ENCODE measurements at places on chromosomes 5 and 9. TPM values are rescaled to one million over a fixed set of nuclear protein-coding genes. Genes with fewer than 3 reads are reported as not detected.

DNA sequence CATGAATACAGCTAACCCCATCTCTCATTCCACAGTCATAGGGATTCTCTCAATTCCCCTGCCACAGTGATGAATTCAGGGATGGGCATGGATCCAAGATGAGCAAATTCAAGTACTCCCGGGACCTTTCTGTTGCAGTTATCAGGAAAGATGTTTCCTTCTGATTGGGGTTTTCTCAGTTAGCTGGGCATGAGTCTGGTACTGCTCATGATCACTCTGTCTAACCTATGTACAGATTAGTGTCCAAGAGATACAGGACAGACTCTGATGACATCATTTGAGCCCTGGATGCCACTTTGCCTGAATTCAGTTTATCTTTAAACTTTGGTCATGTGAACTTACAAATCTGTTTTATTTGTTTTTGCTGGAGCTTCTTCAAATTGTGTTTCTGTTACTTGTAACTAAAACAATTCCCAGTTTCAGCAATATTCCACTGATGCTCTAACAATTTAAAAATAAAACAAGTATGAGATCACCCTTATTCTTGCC, 257.7 kb upstream of the KLF9 start:
- DNase-seq, result no peak

DNA sequence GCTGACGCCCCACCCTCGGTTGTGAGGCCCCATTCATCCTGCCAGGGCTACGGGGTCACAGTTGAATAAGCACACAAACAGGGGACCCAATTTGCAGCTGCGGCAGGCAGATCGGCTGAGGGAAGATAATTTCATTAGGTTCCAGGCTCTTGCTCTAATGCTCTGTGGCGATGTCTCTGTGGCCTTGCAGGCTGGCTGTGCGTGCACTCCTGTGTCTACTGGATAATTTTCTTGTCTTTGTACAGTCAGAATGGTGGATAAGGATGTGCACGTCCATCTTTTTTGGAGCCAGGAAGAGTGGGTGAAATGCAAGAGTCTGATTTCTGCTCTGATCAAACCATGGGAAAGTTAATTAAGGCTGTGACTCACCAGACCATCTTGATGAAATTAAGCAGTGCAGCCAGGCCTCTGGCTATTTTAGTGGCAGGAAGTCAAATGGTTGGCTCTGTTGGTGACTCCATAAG, 39.2 kb downstream of the NSG2 start:
- DNase-seq, result no peak

DNA sequence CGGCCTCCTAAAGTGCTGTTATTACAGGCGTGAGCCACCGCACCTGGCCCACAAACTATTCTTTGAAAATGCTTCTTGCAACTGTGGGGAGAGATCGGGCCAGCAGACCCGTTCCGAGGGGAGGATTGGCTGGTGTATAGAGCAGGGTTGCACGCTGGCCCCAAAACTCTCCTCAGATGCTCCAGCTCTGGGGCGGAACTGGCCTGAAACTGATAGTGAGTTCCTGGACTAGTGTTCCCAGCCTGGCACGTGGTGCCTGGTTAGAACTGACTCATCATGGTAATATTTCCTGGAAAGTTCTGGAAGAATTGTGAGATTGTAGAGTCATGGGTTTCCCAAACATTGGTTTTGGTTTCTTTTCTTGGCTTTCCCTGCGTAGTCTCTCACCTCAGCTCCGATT, 120.5 kb downstream of the FBXL7 start:
- peak; percentile 77 for DNase-seq

DNA sequence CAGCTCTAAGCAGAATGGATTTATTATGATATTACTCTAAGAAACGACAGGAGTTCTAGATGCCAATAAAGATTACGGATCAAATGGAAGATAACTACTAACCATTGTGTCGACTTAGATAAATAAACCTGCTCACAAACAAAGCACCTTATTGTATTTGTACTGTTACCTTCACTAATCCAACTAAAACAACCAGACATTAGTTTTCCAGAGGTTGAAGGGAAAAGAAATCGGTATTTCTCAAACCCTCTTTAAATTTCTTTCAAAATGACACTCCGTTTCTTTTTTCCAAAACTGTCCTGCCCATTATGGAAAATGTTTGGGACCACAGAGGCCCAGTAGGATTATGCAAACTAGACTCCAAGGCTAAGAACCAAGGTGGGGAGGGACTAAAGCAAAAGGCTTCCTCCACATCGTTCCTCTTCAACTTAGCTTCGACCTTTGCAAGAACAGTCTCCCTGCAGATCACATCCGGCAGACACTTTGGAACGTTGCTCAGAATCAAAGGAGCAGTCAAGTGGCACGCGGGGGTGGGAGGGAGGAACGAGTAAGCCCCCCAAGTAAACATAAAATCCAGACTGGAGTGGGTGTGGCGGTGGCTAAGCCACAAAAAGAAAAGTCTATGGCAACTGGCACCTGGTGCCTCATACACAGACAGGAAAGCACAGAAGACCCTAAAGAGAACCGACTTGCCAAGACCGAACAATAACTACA, 2.7 kb downstream of the MLLT3 start:
- DNase-seq, result peak; percentile 34

DNA sequence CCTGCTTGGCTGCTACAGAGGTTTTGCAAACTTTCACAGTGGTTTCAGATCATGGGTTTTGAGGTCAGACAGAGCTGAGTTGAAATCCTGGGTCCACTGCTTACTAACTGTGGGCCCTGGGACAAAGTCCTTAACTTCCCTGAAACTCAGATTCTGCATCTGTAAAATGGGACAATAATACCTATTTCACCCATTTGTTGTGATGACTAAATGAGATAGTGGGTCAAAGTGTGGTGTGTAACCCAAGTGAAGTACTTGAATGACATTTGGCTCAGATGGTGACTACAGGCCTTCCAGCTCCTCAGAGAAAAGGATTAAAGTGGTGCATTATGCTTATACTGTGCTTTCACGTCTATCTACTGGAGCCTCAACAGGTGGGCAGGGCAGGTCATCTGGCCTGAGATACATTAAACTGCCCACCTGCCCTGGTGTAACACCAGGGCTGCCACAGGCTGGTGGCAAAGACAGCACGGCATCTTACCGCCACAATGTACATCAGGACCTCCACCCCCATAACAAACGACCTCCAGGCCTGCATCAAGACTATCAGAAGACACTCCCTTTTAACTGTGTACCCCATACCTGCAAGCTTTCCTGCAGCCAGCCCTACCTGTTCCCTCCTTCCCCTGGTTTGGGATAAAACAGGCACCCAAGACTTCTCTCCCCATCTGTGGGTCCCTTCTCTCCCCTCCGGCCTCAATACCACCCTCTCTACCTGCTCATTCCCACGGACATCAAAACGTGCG, 846 bp upstream of the TRAF1 start:
- no peak for DNase-seq

DNA sequence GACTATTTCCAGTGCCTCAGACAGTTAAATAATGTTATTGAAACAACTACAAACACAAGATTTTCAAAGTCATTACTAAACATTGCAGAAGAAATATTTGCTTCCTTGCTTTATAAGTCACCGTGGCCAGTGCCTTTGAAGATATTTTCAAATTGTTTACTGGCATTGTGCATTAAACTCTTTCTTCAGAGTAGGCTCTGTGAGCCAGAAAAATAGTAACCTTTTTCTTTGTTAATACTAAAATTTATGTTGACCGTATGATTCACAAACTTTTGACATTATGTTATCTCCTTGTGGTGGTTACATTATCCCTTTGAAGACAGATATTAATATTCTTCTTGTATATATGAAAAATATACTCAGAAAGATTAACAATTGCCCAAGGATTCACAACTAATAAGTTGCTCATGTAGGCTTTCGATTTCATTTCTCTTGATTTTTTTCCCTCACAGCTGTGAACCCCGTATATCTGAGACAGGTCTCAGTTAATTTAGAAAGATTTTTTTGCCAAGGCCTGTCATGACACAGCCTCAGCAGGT, 140.1 kb downstream of the NR3C1 start:
- DNase-seq, result no peak

- no peak for DNase-seq
Observed at GRCh38 chr5:66945389-66946349, 250.9 kb downstream of the CD180 start.

GRCh38 chr5:33938881-33939280, 2.7 kb downstream of the RXFP3 start:
- no peak for DNase-seq

DNA sequence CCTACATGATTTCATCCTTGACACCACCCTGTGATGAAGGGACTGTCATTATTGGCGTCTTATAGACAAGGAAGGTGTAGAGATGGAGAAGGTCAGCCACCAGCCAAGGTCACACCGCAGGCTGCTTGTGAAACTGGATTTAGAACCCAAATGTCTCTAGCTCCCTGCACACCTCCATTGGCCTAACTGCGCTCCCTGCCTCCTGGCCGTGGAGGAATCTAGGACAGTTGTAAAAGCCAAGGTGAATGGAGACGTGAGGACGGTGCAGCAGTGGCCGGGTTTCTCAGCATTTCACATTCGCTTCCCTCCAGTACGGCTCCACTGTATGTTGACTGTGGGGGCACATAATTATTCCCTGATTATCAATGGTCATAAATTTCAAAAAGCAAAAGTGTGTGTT, 119.9 kb downstream of the NSG2 start:
- no peak for DNase-seq

DNA sequence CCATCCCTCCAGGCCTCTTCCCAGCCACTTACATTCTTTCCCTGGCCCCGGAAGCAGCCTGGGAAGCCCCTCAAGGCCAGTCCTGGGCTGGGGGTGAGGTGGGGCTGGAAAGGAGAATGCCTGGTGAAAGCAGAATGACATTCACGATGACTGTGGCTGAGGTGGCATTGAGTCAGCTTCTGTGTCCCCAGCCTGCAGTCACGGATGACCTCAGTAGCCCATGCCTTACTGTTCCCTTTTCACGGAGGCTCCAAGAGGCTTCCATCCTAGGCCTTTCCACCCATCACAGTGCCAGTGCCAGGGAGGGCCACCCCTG, 2.7 kb downstream of the PRDM12 start:
- DNase-seq, result no peak

DNA sequence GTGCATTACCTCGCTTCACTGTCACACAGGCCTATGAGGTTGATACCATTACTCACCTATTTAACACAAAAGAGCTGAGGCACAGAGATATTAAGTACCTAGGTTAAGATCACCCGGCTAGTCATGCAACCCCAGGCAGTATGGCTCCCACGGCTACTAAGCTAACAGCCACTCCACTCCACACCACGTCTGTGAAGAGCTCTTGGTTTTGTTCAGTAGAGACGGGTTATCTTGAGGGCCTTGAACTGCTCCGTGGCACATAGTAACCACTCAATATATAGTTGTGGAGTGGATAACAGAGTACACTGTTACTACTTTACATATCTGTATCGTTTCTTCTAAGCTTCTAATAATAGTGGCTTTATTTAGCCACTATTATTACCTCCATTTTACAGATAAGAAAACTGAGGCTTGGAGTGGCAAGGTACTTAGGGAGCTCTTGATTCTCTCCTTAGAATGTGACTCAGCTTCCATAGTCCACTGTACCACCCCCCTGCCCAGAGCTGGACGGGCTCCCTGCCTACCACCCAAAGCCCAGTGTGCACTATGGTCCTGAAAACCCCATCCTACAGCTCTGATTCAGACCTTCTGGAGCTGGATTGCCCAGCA, 1.0 kb upstream of the CORO2A start:
- DNase-seq, result no peak

DNA sequence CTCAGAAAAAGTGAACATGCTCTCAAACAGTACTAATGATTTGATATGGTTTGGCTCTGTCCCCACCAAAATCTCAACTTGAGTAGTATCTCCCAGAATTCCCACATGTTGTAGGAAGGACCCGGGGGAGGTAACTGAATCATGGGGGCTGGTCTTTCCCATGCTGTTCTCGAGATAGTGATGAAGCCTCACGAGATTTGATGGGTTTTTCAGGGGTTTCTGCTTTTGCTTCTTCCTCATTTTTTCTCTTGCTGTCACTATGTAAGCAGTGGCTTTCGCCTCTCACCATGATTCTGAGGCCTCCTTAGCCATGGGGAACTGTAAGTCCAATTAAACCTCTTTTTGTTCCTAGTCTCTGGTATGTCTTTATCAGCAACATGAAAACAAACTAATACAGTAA, 401.3 kb downstream of the BNC2 start:
- no peak for DNase-seq

DNA sequence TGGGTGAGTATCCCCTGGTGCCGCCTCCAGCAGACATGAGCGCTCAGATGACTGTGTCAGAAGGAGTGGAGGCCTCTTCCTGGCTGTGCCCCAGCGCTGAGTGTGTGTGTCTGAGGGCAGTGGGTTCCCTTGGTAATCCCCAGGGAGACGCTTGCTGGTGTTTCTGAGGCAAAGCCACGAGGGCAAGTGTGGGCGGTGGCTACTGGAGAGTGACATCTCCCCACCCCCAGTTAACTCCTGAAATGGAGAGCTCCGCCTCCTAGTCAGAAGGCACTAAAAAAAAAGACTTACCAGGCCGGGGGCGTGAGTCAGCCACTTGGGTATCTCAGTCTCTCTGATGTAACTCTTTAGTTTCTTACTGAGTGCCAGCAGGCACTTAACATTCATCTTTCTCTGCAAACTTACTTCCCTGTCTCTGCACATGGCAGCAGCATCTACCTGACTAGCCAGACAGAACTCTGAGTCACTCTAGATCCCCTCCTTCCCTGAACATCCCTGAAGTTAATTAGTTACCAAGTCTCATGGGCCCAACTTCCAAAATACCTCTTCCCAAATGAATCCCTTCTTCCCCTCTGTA, 19.3 kb downstream of the ORM2 start:
- DNase-seq, result peak; percentile 94

- peak; percentile 67 for DNase-seq
Observed at GRCh38 chr5:172101547-172102217, 86.3 kb downstream of the STK10 start.

GRCh38 chr5:158841481-158842276, 258.0 kb downstream of the EBF1 start:
- DNase-seq, result no peak

- no peak for DNase-seq
Observed at GRCh38 chr5:35024911-35025510, 22.7 kb downstream of the AGXT2 start.

GRCh38 chr5:57937501-57938173, 455.0 kb upstream of the ACTBL2 start:
- DNase-seq, result no peak

RAB3C gene
- 8.9 TPM for total RNA-seq

ZER1 gene
- 42.9 TPM for total RNA-seq

PCDHA9 gene
- total RNA-seq, result 0.13 TPM

GGTA1 gene
- 38.9 TPM for total RNA-seq

ORM1 gene
- 0.45 TPM for total RNA-seq

KLHL3 gene
- total RNA-seq, result 38.1 TPM

GNA14 gene
- 13.6 TPM for total RNA-seq

OMD gene
- 36.4 TPM for total RNA-seq

KCNMB1 gene
- total RNA-seq, result 63.3 TPM

LTC4S gene
- total RNA-seq, result 16.1 TPM
